ENCODE measurements at places on chromosomes 5 and 9.
A peak's percentile ranks its signal among the peaks of the same experiment; 100 is the strongest.

- peak; percentile 56 for DNase-seq
Measured at GRCh38 chr5:109759306-109759705, 69.6 kb downstream of the MAN2A1 start.

- DNase-seq, result no peak
Measured at GRCh38 chr9:82153032-82153431, 164.5 kb downstream of the SPATA31D1 start.

GRCh38 chr9:123716339-123716945 is 213.5 kb downstream of the DENND1A start:
- no peak for DNase-seq

GRCh38 chr9:94948567-94949235 is 222.2 kb downstream of the AOPEP start:
- peak; percentile 73 for DNase-seq

DNA sequence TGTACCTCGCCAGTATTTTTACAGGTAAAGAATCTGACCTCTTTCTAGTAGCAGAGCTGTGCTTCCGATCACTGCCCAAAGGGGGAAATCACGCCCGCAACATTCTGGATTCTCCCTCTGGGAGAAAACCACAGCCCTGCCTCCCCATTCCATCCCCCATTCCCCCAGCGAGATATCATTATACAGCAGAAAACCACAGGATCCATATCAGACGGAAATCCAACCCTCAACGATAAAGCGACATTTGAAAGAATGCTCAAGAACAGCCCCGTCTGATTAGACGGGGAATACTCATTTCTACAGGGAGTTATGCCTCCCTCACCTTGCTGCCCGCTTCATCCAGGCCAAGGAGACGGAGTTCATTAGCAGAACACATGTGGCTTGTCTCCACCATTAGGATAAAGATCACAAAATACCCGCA is 172.8 kb downstream of the COL23A1 start:
- no peak for DNase-seq

- no peak for DNase-seq
Measured at GRCh38 chr5:92144824-92145223, 761.7 kb upstream of the ARRDC3 start.

DNA sequence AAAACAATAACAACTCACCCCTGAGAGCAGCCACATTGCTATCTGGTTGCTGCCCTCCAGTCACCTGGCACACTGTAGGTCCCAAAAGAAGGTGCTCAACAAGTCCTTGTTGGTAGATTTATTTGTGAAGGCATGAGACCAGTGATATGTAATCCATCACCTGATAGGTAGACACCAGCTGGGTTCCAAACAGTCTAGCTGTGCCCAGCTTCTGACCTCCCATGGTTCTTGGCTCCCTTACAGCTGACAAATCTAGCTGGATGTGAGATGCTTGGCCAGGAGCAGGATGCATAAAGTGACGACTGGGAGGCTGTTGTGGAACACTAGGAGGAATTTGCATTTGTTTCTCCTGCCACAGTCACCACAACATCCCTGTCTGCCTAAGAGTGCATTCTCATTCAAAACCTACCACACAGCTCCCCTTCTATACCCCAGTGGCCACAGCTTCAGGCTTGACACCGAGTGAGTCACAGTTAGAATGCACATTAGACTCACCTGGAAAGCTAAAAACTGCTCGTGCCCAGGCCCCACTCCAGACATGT is 7.8 kb upstream of the VLDLR start:
- DNase-seq, result peak; percentile 22

DNA sequence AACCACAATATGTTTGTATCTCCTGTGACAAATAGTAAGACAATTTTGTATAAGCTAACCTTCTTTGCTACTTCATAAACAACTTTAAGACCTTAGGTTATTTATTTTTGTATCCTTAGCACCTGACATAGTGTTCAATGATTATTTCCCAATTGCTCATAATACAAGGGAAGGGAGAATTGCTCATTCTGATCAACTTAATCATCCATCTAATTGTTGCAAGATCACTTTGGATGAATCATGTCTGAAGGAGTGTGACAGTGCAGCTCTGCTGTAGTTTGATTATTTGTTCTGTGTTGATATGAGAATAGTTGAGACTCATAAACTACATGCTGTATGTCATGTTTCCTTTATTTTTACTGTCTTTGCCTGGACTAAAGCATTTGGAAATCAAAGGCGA is 721.3 kb upstream of the SEMA6A start:
- DNase-seq, result peak; percentile 74

DNA sequence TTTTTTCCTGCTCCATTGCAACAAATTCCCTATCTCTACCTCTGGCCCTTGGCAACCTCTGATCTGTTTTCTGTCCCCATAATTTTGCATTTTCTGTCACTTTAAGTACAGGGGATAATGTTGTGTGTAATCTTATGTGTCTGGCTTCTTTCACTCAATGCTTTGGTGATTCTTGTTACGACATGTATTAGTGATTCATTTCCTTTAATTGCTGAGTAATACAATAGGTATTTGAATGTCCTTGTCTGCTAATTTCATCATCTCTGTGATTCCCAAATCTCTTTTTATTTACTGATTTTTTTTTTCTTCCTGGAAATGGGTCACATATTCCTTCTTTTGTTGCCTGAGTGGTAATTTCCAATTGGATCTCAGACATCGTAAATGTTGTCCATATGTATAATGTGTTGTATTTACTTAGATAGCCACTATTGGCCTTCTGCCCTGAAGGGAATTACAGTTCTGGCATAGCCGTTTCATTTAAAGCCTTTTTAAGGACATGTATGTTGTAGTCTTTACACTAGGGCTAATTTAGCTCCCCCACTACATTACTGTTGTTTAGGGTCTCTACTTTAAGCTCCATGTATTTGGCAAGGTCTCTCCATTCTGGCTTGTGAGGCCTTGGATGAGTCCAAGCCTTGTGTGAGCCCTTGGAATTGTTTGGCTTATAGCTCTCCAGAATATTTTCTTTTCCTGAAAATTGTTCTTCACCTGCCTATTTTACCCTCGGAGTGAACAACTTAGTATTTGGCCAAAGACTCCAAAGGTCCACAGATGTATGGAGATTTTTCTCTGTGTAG is 683.8 kb downstream of the LRRC70 start:
- DNase-seq, result peak; percentile 83

DNA sequence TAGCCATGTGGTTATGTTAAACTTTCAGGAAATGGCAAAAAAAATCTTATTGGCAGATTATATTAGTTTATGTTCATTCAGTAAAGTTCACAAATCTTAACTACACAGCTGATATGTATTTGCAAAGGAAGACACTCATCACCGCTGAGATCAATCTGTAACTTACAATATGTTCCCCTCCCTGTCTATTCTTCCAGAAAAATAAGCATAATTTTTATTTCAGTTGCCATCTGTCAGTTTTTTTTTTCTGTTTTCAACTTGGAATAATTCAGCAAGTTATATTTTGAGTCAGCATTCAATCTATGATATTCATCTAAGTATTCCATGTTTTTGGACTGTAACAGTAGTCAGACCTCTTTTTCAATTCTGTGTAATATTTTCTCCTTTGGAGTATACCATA is 1019.9 kb upstream of the PTPRD start:
- no peak for DNase-seq

- DNase-seq, result no peak
Measured at GRCh38 chr9:74770508-74771261, 117.0 kb downstream of the TRPM6 start.

- no peak for DNase-seq
Measured at GRCh38 chr9:89498852-89499480, 1.1 kb upstream of the SEMA4D start.

DNA sequence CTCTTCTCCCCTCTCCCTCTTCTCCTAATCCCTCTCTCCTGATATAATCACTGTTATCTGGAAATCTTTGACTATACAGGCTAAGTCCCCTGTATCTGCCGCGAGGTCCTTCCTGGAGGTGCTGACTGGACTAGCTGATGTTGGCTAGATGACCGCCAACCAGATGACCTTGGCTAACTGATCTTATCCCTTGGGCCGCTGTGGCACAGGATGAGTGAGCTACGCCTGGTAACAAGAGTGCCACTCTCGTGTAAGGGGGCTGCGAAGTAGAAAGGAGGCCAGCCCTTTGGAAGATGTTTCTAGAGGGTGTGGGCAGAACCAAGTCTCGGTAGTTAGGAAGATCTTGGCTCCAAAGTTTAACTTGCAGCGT is 345 bp upstream of the PRRC1 start:
- DNase-seq, result peak; percentile 11

DNA sequence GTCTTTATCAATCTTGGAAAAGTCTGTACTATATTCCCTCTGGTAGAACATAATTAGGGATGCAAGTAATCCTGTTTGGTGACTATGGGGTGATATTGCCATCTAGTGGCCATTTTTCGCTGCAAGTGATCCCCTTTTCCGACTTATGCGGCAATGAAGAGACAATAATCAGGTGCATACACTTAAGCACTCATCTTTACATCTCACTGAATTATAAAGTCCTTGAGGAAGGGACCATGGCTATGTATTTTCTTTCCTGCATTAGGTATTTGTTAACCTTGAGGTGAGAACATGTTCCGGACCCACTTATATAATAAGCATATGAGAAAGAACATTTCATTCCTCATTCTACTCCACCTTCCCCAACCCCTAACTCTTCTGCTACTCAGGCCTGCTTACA is 19.6 kb upstream of the LIX1 start:
- peak; percentile 80 for DNase-seq

DNA sequence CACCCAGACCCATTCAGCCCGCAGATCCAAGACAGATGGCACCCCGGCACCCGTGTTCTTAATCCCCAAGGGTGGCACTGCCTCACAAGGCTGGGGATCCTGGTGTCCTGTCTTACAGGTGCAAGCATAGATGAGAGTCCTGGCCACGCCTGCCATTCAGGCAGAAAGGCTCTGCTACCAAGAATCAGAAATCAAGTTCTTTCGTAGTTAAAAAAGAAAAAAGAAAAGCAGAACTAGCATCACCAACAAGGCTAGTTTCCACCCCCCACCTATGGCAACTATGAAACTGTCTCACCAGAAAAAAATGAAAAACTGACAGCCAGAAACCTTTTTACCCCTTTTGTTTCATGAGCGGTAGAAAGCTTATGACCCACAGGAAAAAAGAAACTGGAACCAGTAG is 170.4 kb downstream of the SYK start:
- DNase-seq, result no peak

- no peak for DNase-seq
Measured at GRCh38 chr5:109705596-109705995, 15.9 kb downstream of the MAN2A1 start.

GRCh38 chr5:171841984-171842776 is 56.6 kb downstream of the SMIM23 start:
- peak; percentile 21 for DNase-seq

DNA sequence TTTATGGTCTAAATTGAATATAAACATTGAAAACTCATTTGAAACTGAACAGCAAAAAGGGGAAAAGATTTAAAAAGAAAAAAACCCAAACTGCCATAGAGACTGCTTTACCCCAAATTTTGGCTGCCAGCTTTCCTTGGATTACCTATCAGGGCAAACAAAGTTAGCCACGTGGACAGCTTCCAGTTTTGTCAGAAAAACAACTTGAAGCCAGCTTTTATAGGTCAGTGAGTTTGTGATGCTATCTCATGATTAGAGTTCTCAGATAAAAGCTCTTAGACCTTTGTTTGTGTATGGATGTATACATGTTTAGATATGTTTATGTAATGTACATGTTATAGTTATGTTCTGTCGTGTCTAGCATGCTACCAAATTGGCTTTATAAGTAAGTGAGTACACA is 16.1 kb downstream of the FBP2 start:
- no peak for DNase-seq

- DNase-seq, result peak; percentile 19
Measured at GRCh38 chr5:134175921-134176510, 734 bp downstream of the SKP1 start.

GRCh38 chr5:141084487-141084989 is 9.9 kb upstream of the PCDHB2 start:
- peak; percentile 46 for DNase-seq

- DNase-seq, result no peak
Measured at GRCh38 chr5:178286226-178287090, 53.9 kb upstream of the PHYKPL start.

- DNase-seq, result no peak
Measured at GRCh38 chr5:14357851-14358250, 214.7 kb downstream of the TRIO start.

GRCh38 chr5:142079306-142079721 is 29.3 kb upstream of the NDFIP1 start:
- no peak for DNase-seq

- no peak for DNase-seq
Measured at GRCh38 chr5:57458443-57458842, 24.2 kb downstream of the ACTBL2 start.

- no peak for DNase-seq
Measured at GRCh38 chr9:8095672-8096086, 296.1 kb upstream of the DMAC1 start.

DNA sequence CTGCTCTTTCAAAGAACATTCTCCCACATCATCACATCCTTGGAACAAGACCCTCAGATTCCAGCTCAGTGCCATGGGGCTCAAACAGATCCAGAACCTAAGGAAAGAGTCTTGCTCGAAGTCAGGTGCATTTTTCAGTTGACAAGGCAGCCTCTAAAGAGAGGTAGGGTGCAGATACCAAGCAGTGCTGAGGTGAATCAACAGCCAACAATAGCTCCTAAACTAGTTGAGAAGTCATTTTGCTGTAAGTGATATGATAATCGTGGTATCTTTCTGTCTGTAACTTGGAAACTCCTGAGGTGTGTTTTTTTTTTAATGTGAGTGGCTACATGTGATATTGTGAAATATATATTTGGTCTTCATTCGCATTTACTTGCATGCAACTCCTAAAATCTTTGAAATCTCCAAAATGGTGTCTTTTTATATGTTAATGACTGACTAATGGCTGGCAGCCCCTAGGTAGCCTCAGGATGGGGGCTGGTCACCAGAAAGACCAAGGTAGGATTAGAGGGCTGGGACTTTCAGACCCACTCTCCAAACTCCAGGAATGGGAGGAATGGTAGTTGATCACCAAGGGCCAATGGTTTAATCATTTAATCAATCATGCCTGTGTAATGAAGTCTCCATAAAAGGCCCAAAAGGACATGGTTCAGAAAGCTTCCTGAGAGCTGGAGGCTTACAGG is 96.6 kb downstream of the SERINC5 start:
- DNase-seq, result no peak

GRCh38 chr9:124209279-124209678 is 48.5 kb upstream of the NEK6 start:
- DNase-seq, result no peak

- peak; percentile 98 for DNase-seq
Measured at GRCh38 chr5:154829589-154830218, 20.7 kb downstream of the FAXDC2 start.

GRCh38 chr9:21144603-21145002 is 3.0 kb upstream of the IFNW1 start:
- no peak for DNase-seq

- DNase-seq, result no peak
Measured at GRCh38 chr9:107982745-107983144, 493.2 kb upstream of the KLF4 start.

GRCh38 chr5:149441194-149441753 is 62.2 kb upstream of the IL17B start:
- DNase-seq, result no peak

- DNase-seq, result no peak
Measured at GRCh38 chr5:133883916-133884315, 84.5 kb downstream of the C5orf15 start.

All from bronchial epithelial cell (primary cell).